Fibroblast of villous mesenchyme (primary cell): ENCODE measurements at places on chromosomes 5 and 9.

DNA sequence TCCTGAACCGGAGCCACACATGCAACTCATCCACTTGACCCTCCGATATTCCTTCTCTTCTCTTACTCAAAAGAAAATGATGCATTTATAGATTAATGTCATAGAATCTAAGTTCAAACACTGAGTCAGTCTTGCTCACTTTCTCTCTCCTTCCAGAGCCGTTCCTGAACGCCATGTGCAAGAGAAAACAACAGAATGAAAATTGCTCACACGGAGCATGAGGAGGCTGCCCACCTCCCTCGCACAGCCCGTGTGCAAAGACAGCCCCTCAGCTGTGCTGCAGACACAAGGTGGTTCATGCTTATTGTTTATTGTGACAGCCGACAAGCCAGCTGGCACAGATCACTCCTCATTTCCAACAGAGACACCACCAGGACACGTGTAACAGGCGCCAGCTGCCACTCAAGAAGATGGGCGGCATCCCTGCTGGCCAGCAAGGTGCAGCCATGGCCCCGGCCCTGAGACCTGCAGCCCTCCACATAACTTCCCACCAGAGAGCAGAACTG, 290.8 kb downstream of the GLIS3 start:
- no peak for DNase-seq

DNA sequence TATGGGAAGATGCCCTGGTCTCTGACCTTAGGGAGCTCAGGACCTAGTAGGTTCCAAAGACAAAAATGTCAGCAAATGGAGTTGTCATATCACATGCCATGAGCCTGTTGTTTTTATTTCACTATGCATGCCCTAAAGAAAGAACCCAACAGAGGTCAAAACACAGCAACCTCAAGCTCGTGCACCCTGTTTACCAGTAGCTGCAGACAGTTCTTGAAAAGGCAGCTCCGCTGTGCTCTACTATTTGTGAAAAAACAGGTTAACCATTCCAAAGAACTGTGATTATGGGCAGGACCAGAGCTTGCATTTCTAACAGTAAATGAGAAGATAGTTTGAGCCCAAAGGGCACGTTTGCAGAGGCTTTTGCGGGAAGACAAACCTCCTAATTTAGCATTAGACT, 22.8 kb downstream of the ITK start:
- no peak for DNase-seq

DNA sequence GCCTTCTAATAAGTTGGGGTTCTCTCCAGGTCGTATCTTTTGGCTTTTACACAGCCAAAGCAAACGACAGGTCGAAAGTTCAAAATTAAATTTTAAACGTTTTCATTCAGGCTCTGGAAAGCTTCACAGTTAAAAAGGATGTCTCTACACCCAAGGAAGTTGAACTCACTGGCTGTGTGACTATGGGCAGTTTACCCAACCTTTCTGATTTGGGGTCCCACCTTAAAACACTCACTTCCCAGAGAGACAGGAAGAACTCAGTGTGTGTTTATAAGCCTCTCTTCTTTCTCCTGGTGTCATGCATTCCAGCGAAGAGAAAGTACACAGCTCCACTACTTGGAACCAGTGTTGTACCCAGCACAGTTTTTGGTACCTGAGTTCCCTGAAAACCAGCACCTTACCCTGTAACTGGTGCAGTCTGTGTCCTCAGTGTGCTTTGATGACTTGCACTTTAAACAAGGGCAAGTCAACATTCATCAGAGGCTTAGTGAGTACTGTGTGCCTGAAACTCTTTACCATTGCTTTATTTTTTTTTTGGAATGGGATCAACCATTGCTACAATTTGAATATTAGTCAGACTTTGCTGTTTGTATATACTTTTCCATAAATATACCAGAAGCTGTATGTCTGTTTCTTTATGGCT, 1.7 kb downstream of the SRD5A1 start:
- DNase-seq = no peak

- no peak for DNase-seq
Observed at GRCh38 chr9:25917731-25918362, 239.6 kb upstream of the TUSC1 start.

DNA sequence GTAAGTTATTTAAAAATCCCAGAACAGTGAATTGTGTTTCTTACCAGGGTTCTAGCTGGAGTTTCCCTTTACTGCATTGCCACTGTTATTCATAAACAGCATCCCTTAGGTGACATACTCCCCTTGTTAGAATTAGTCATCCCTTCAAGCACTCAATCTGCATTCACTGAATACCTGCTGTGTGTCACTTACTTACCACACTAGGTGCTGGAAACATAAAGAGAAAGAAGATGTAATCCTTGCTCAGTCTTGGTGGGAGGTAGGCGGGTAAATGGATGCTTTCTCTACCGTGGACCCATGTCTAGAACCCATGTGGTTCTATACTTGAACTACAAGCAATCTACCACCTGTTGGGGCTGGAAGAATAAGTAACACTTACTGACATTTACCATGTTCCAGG, 371.6 kb downstream of the KDM4C start:
- no peak for DNase-seq

DNA sequence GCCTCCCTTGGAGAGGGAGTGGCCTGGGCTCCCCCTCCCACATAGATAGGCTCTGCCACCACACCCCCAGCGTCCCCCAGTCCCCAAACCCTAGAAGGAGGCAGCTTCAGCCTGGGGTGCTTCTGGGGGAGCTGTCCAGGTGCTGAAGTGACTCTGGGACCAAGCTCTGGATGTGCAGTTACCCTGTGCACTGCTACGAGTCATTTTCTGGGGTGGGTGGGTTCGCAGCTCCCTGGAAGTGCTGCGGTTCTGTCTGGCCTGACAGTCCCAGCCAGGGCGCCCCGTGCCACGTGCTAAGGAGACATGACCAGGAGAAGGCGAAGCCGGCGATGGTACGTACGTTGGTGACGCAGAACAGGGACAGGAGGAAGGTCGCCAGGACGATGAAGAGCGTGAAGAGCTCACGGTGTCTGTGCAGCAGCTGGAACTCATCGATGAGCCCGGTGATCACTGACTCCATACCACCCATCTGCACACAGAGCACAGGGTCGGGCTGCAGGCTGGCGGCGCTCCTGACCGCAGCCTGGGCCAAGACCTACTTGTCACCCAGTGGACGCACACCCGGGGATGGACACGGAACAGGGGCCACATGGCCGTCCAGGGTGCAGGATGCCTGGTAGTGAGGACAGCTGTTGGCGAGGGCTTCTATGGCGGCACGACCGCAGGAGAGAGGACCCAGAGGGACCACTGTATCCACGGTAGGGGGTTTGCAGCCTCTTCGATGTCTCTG, 35.7 kb downstream of the SLC6A3 start:
- DNase-seq = peak; percentile 18

DNA sequence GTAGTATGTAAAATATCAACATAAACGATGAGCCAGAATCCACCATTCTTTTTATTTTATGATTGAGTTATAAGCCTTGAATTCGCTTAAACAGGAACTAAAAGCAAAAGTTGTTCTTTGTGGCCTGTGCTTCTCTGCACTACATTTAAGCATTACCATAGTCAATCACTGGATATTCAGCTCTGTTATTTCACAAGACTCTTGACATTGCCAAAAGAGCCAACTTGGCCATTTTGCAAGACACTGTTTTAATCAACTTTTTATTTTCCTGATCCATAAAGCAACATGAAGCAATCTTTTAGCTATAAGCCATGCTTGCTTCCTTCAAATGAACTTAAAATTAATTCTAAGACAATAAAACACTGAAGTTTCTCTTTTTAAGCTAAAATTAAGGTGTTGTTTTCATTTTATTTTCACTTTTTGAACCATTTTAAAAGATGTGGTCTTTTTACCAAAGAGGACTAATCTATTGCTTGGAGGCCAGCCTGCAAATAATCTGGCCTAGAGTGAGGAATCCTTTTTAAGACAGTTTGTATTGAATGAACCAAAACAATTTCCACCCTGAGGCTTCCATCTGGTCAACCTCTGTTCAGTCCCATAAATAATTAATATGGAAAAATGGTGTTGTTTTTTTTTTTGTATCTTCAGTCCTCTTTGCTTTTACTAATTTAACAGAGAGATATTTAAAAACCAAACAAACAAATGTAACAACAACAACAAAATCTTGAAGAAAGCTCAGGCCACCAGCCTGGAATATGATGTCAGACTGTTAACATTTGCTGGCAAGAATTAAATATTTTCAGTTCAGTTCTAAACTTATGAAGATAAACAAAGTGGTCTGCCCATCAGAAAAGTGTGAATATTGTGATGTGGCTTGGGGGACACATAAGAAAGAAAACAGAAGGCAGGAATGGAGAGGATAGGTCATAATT, 274.4 kb downstream of the MARCHF11 start:
- peak; percentile 69 for DNase-seq

- DNase-seq = no peak
Observed at GRCh38 chr5:169610606-169611005, 26.5 kb upstream of the DOCK2 start.

DNA sequence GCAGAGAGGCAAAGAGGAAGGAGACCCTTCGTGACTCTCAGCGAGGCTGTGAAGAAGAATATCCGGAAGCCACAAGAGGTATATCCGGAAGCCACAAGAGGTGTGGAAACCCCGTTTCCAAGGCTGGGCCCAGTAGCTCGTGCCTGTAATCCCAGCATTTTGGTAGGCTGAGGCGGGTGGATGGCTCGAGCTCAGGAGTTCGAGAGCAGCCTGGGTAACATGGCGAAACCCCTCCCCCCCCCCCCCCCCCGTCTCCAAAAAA, 612 bp upstream of the BBLN start:
- DNase-seq = no peak

GRCh38 chr9:83538890-83539238, 663 bp upstream of the FRMD3 start:
- DNase-seq = no peak

GRCh38 chr9:121651295-121652020, at the start of gene DAB2IP:
Gene DAB2IP, plus strand, starts transcription at chr9:121651634. Its CDS starts 142 bp downstream, at chr9:121651776.
- peak; percentile 34 for DNase-seq

- DNase-seq = no peak
Observed at GRCh38 chr9:94928691-94929368, 202.3 kb downstream of the AOPEP start.

- DNase-seq = no peak
Observed at GRCh38 chr9:79325501-79325900, 246.3 kb upstream of the TLE4 start.

DNA sequence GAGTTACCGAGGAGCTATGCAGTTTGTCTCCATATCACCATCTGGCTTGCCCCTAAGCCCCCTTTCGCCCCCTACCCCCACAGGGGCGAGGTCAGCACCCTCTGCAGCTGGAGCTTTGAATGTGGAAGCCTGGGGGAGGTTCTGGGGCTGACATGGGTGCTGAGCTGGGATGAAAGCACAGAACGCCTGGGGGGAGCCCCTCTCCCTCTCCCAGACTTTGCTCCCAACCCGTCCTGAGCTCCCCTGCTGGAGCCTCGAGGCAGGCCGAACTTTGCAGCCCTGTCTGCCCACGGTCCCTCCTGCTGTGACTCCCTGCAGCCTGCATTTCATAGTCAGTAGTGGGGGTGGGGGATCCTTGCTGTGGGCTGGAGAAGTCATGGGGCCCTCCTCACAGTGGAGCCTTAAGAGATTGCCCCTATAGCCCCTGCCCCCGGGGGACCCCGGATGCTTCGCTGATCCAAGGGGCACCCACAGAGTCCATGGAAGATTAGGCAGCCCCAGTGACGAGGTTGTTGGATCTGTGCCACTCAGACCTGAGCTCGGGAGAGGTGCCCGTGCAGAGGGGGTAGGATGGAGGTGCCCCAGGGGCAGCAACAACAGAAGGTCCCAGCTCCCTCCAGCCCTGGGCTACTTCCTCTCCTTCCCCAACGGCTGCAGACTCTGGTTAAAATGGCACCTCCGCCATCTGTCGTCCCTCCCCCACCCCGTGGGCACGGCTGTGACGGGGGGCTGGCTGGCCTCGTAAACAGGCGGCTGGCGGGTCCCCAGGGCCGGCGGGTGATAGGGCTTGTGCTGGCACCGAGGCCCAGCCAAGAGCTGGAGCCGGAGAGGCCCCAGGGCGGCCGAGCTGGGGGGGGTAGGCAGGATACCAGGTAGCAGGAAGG, 162.0 kb downstream of the C9orf50 start:
- DNase-seq = no peak

GRCh38 chr5:94751460-94751859, 133.0 kb downstream of the SLF1 start:
- no peak for DNase-seq

GRCh38 chr5:25190521-25191000, 545.8 kb upstream of the CDH10 start:
- peak; percentile 56 for DNase-seq

DNA sequence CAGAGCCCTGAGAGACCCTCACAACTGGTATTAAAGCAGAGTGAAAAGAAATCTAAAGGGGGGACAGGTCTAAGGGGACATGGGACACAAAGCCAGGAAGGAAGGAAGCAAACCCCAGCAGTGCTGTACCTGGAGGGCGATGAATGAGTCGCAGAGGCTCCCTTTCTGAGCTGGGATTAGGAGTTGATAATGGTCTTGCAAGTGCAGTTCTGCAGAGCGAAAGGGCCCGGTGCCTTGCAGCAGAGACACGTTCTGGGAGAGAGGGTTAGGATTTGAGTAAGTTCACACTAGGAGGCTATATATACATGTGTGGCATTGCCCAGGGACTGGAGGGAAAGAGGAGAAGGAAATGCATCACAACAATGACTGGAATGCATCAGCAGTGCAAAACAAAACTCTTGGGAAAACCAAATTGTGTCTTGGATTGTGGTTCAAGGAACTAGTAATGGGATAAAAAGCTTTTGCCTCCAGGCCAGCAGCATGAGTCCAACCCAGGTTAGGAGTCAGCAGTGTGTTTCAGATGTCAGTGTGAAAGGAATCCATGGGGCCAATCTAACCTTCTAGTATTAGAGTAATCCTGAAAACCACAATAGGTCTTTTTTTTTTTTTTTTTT, 38.8 kb upstream of the LIFR start:
- DNase-seq = peak; percentile 59

DNA sequence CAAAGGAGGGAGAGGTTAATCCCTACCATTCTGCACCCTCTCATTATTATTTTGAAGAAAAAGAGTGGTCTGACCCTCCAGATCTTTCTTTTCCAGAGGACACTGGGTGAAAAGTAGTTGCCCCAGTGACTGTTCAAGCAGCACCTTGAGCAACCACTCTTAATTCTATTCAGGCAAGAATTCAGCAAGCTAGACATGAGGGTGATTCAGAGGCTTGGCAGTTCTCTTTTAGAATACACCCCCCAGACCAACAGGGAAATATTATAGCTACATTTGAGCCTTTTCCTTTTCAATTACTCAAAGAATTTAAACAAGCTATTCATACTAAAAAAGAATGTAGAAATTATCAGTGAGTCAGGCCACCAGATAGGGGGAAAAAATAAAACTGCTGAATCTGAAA, 178.3 kb downstream of the MRPS30 start:
- no peak for DNase-seq

GRCh38 chr9:90642570-90643539, at the start of gene DIRAS2:
Gene DIRAS2, minus strand, starts transcription at chr9:90642824. Its CDS starts 28,997 bp downstream, at chr9:90613827.
- peak; percentile 42 for DNase-seq
